ENCODE measurements at places on chromosomes 16 and 17.

GRCh38 chr17:48241131-48241591 lies 133.6 kb downstream of the SNX11 start:
- DNase-seq, result no peak

- no peak for DNase-seq
Observed at GRCh38 chr17:40122136-40122998, 596 bp downstream of the MSL1 start.

- DNase-seq, result no peak
Observed at GRCh38 chr17:15453782-15454181, 13.6 kb downstream of the CDRT4 start.

GRCh38 chr16:4111748-4112696 lies 4.2 kb downstream of the ADCY9 start:
- no peak for DNase-seq

DNA sequence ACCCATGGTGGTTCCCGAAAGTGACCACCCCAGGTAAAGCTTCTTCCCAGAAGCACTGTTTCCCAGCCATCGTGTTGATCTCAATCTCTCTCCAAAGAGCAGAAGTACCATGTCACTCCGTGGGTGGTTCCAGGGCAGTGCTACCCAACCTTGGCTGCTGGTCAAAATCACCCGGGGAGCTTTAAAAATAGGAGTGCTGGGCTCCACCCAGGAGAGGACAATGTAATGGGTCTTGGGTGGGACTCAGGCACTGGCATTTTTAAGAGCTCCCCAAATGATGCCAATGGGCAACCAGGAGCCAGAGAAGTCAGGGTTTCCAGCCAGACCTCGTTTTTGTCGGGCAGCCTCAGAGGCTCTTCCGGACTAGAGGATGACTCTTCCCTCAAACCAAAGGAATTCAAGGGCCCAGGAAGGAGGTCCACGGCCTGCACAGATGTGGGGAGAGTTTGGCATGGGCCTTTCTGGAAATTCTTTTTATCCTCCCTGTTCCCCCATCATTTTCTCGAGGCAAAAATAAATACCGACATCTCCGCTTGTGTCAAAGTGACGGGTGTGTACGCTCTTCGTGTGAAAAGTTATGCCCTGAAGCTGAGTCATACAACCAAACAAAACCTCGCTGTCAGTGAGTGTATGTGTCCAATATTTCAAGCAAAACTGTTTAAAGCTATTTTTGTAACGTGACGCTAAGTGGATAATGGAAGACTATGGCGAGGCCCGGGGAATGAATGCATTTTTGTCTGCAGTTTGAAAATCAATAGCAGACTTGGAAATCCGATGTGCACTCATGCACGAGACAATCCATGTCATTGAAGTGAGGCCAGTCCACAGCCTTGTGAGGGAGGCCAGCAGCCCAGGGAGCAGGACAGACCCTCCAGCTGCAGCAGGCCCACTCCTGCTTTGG lies 364.1 kb downstream of the FOXL1 start:
- DNase-seq, result no peak

DNA sequence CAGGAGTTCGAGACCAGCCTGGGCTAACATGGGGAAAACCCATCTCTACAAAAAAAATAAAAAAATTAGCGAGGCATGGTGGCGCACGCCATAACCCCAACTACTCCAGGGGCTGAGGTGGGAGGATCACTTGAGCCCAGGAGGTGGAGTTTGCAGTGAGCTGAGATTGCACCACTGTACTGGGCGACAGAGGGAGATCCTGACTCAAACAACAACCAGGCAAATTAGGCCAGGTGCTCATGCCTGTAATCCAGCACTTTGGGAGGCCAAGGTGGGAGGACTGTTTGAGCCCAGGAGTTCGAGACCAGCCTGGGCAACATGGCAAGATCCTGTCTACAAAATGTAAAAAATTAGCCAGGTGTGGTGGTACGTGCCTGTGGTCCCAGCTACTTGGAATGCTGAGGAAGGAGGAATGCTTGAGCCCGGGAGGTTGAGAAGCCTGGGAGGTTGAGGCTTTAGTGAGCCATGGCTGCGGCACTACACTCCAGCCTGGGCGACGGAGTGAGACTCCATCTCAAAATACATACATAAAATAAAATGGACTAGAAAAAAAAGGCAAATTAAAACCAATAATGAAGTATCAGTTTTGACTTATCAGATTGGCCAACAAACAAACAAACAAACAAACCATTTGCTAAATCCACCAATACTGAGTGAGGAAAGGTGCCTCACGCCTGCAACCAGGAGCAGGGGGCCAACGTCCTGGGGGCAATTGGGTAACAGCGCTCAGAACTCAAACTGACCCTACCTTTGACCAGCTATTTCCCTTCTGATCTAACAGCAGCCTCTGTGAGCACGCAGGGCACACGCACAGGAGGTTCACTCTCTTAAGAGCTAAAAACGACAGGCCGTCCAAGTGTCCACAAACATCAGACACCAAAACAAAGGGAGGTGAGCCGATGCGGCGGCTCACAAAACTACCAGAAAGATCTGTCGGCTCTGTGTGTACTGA lies 19.4 kb upstream of the FASN start:
- no peak for DNase-seq

DNA sequence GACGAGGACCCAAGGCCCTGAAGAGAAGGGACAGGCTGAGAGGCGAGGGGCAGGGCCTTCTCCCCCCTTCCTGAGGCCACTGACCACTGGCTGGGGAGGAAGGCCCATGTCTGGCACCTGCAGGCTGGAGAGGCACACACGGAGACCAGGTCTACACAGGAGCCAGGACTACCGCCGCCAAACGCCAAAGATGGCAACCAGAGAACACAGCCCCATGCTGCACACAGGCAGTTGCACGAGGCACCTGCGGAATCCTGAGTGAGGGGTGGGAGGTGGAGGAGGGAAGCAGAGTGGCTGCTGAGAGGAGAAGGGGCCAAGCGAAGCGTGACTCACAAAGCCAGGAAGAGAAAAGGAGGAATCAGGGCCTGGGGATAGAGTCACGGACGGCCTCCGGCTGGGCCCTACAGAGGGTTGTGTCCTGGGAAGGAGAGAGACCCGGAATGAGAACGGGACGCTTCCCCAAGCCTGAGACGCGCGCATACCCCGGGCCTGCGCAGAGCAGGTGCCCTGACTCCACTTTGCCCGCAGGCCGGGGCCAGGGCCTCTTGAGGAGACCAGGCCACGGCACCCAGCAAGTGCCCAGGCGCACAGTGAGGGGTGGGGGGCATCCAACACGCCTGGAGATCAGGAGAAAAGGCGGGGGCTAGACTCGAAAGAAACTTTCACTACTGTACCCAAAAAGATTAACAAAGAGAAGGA lies 28.7 kb upstream of the C16orf95 start:
- no peak for DNase-seq

GRCh38 chr16:57815987-57816745 lies 13.9 kb upstream of the KIFC3 start:
- DNase-seq, result peak; percentile 71

- no peak for DNase-seq
Observed at GRCh38 chr16:74257061-74257460, 39.6 kb upstream of the PSMD7 start.

DNA sequence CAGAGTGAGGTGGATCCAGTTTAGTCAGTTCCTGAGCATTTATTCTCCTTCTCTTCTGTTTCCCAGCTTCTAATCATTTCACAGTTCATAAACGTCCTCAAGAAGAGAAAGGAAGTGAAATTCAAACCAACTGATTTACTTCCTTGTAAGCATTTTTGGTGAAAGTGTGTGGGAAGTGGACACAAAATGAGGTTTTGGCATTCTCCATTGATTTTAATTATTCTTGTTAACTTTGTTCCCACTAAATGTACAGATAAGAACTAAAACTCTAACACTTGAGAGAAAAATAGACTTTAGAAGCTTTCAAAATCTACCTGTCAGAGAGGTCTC lies 42.7 kb upstream of the CORO6 start:
- no peak for DNase-seq

- DNase-seq, result no peak
Observed at GRCh38 chr17:39536468-39536867, 71.3 kb downstream of the NEUROD2 start.

DNA sequence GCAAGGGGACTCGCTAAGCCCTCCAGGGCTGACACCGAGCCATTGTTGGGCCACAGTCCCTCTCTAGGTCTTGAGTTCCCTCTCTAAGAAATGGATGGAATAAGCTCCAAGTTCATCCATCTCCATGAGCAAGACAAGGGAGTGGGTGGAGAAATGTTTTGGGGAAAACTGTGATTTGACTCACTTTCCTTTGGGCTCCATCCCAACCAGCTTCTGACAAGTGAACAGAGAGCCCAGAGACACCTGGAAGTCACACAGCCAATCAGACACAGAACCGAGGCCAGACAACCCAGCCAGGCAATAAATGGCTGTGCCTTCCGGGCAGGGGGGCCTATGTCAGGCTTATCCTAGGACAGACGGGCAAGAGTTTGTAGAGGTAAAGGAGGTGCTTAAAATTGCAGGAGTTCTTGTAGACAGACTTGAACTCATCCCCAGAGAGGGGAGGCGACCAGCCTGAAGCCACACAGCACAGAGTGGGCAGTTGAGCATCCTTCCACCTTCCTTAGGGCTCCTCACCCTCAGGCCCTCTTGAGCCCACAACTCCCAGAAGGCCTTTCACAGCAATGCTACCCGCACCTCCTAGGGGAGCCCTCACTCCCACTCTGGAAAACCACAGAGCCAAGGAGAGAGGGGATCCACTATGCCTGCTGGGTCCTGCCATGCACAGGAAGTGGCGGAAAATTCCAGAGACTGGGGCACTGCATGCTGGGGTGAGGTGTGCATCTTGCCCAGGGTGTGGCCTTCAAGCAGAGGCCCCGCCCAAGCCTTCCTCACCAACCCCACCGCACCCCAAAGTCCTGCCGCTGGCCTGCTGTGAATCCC lies 9.5 kb upstream of the FAM83G start:
- no peak for DNase-seq

- no peak for DNase-seq
Observed at GRCh38 chr16:63596716-63597115, 1525.1 kb downstream of the CDH11 start.

GRCh38 chr17:56085576-56086267 lies 67.6 kb upstream of the ANKFN1 start:
- DNase-seq, result no peak

DNA sequence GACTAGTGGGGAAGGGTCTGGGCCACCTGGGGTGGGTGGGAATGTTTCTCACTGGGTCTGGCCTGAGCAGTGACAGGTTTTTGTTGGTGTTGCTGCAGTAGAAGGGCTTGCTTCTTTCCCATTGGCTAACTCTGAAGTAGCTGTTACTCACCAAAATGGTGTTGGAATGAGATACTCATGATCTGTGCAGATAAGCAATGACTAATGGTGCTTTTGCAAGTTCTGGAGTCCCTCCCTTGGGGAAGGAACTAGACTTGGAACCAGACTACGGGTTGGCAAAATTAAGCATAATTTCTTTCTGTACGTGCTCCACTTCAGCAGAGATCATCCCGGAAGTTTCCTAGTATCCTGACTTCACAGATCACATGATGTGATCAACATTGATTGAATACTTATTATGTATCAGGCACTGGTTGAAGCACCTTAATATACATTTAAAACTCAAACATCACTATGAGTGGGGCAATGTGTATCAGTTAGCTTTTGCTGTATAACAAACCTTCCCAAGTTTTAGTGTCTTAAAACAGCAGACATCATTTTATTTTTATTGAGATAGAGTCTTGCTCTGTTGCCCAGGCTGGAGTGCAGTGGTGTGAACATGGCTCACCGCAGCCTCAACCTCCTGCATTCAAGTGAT lies 30.1 kb downstream of the CHP2 start:
- no peak for DNase-seq

DNA sequence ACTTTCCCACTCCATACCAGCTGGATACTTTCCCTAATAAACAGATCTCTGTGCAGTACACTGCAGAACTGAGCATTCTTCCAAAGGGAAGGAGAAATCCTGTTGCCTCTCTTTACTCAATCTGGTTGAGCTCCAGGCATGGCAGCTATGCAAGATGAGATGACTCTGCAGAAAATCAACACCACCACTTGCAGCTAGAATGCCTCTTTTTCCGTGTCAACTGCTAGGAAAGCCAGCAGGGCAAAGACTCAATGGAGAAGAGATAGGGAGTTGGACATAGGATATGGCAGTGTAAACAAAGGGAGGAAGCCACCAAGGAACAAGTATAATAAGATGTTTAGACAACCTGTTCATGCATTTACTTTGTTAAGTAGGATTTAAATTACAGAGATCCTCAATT lies 40.4 kb upstream of the CORO6 start:
- DNase-seq, result no peak

Measured in left colon (tissue), 2 donors.